ENCODE measurements at places on chromosomes 13 and 19.

DNA sequence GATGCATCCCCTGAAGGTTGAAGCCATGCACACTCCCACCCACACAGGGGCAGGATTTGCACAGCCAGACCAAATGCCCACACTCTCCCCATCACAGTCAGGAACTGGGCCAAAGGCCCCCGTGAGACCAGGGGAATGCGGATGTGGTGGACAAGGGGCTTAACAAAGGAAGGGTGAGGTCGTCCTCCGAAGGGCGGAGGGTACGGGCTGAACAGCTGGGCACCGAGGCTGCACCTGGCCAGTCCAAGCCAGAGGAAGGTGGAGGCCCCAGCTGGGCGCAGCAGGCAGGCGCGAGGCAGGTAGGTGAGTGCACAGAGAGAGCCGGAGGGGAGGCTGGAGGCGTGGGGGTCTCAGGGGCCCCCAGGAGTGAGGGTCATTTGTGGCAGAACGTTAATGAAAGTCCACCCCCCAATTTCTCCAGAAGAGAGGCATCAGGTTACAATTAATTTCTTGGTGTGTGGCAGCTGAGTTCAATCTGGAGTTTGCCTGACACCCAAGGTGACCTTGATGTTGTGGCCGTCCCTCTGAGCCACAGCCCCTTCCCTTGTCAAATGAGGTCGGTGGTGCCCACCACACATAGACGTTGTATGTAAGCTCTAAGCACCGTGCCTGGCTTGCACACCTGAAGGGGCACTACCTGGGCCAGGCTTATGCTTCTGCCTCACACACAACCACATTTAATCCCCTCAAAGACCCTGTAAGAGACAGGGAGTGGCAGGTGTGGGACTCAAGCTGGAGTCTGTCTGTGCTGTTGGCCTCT, 2.9 kb downstream of the KLK15 start:
- no peak for DNase-seq

GRCh38 chr13:26468265-26468801, 89.2 kb upstream of the WASF3 start:
- no peak for DNase-seq

DNA sequence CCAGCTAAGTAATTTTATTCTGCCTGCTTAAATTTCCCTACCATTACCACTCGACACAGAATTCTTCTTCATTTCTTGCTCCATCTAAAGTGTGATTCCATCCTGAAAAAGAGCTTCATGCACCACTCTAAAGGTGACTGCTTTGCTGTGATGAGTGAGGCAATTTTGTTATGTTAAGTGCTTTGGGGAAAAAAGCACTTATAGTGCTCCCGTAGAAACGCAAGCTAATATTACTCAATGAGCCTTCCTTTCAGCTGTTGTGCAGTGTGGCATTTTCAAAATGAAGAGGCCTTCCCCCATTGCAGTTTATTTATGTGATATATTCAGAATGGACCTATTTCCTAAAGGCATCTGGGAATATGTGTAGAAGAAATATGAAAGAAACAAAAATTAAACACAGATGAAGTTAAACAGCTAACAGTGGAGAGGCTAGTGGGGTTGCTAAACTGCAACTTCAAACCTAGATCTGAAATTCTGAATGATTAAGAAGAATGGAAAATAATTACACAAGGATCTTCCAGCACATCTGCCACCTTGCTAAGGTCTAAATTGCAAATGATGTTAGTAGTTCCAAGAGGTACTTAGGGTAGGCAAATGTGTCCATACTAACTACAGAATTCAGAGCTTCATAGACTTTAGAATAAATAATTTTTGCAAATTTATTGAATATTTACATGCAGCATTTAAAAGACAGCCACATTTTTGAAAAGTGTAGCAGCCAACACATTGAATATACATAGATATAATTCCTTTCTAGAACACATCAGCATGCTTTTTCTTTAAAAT, 211.7 kb downstream of the DCT start:
- DNase-seq, result no peak

DNA sequence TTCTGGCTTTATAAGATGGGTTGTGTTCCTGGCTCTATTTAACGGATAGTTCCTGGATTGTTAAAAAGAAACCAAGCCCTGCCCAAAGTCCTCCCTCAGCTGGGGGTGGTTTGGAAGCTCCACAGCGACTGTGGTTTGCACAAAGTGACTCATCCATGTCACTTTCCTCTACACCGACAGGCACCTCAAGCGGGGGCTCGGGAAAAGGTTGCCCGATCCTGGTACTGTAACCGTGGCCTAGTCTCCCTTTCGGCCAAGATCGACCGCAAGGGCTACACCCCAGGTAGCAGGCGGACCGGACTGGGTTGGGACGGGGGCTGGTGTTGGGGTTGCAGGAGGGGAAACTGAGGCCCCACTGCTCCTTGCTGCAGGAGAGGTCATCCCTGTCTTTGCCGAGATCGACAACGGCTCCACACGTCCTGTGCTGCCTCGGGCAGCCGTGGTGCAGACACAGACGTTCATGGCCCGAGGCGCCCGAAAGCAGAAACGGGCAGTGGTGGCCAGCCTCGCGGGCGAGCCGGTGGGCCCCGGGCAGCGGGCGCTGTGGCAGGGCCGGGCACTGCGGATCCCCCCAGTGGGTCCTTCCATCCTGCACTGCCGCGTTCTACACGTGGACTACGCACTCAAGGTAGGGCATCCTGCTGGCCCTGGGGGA, 1.6 kb downstream of the ARRDC2 start:
- no peak for DNase-seq

- DNase-seq, result no peak
These were observed 58.2 kb downstream of the EFNB2 start for GRCh38 chr13:106477303-106477702.

GRCh38 chr13:36950330-36950729, 30.3 kb upstream of the SMAD9 start:
- no peak for DNase-seq

- DNase-seq, result no peak
These were observed 11.1 kb downstream of the LMO7 start for GRCh38 chr13:75647126-75647784.

DNA sequence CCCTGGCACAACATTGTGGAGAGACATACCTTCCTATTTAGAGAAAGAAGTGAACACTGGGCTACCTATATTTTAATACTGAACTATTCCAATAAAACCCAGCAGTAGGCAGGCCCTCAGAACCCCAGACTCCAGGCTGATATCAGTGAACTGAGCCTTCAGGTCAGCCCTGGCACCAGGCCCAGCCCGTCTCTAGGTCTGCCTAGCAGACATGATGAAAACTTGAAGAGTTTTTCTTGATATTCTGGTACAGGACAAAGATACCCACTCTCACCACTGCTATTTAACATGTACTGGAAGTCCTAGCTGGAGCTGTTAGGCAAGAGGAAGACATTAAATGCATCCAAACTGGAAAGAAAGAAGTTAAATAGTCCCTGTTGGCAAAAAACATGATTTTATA, 396.6 kb upstream of the SPRY2 start:
- DNase-seq, result no peak

GRCh38 chr19:10419646-10420443, 493 bp upstream of the PDE4A start:
- DNase-seq, result no peak

DNA sequence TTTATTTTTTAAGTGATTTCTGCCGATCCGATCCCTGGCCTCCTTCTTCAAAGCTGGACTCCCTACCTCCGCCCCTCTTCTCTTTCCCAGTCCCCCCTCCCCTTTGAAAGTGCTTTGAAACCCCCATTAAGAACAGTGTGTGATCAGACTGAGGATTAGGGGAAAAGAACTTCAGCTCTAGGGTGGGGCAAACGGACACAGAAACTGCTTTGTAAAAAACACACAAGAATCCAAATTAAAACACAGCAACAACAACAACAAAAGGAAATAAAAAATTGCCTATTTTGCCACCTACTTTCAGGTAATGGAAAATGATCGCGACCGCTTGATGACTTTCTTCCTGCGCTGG, 1.4 kb downstream of the SPRY2 start:
- no peak for DNase-seq

DNA sequence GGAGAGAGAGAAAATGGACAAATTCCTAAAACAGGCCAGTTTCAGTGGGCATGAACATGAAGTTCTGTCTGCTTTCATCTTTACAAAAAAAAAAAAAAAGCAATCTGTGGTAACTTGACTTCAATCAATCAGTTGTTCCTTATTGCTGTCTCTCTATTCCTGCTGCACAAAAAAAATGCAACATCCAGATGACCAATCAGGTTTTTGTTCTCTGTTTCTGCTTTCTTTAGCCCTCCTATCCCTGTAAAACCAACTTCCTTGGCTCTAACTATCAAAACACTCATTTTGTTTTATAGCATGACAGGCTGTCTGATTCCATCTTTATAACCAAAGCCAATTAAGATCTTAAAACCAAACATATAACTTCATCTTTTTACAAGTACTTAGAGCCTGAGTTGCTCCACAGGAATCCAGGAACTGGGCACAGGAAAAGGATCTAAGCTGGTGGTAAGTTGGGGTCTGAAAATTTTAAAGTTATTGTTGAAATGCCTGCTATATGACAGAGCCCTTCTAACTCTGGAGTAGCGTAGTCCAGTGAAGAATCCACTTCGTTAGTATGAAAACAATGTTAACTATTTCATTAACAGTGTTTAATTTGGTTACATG, at the start of gene FPR3:
TSS of gene FPR3 (plus strand) at position 273 of the 606 bp plus-strand sequence. CDS start 28,592 bp downstream, outside the sequence.
- no peak for DNase-seq

DNA sequence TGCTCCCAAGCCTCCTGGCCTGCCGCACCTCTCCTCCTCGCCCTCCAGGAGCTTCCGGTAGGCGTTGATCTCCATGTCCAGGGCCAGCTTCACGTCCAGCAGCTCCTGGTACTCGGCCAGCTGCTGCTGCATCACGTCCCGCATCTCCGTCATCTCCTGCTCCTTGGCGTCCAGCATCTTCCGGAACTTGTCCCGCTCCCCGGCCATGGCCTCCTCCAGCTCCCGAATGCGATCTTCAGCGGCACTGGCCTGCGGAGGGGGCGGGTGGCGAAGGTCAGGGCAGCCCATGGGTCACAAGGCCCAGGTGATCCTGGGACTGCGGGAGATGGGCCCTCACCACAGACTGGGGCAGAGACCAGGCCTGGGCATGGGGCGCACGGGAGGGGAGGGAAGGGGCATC, 6.9 kb upstream of the TIMM13 start:
- no peak for DNase-seq

DNA sequence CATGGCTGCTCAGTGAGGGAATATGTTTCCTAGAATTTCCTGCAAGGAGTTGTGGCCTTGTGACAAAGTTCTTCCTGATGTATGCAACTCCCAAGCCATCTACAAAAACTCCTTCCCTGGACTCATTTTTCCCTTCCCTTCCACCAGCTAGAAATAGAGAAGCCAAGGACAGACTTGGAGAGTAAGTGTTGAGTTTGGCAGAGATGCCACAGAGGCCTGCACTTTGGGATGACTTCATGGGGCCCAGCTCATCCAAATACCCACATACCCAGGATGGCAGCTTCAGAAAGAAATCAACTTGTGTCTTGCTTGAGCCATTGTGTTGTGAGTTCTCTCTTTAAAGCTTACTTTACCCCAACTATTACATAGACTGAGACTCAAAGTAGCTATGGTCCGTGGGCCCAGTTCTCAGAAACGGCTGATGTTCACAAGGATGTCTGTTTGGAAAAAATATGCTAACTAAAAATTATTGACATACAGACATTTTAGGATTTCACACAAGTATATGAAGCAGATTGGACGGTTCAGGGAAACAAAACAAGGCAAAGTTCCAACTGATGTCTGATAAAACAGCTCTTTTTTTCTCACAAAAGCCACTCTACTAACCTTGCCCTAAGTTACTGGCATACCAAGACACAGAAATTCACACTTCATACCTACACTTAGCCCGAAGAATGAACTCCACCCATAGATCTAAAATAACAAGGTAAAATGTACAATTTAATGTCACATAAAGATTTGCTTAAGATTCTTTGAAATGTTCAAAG, 107.9 kb downstream of the NALCN start:
- DNase-seq, result no peak

- no peak for DNase-seq
These were observed 8.5 kb upstream of the ZNF616 start for GRCh38 chr19:52148256-52148655.

- peak; percentile 13 for DNase-seq
These were observed 1.1 kb downstream of the IRS2 start for GRCh38 chr13:109785141-109785891.

- no peak for DNase-seq
These were observed 857.2 kb downstream of the SLITRK1 start for GRCh38 chr13:83024955-83025594.

DNA sequence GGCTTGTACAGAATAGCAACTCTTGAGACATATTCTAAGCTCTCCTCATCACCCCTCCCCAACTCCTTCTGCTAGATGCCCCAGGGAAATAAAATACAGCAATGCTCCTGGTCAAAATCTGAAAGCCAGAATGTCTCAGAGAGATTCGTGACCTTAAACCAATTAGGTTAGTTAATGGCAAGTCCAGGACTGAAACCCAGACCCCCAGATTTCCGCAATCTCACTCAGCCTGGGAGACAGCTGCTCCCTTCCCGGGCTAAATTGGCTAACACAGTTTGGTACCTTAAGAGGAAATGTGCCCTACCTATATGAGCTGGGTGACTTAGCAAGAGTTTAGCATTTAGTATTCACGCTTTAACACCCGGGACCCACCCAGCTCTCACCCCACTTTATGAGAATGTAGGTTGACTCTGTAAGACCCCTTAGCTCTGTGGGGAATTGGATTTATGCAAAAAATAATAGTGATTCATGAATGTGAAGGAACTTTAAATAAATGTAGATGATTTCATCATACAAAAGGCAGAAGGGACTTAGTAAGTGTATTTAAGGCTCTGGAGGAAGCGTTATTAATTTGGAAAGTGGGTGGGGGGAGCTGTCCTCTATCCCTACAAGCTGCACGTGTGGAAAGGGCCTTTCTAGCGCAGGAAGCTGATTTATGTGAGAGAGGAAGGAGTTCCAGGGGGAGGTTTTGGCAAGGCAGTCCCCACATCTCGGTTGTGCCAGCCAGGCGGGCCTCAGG, 1.1 kb downstream of the DLEU7 start:
- DNase-seq, result no peak

DNA sequence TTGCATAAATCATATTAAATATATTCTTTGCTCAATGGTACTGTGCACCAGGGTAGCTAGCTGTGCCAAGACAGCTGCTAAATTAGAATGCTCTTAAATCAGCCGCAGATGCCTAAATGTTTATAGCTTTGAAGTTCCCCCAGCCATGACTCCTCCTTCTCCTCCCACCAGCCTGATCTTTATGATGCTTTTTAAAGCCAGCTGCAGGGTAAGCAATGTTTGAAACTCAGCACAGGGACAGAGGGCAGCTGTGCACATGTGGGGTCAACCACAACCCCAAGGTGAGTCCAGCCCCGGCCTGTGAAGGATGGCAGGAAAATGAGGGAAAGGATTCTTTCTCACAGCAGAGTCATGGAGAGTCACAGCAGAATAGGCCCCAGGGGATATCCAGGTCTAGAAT, 635.7 kb downstream of the UQCRFS1 start:
- DNase-seq, result no peak

- DNase-seq, result no peak
These were observed 8.3 kb downstream of the TEX29 start for GRCh38 chr13:111328574-111329410.

Data from activated CD4-positive, CD25-positive, alpha-beta regulatory T cell (primary cell).